Right atrium auricular region (tissue), 2 donors: ENCODE measurements at places on chromosomes 7 and 10.
A peak's percentile ranks its signal among the peaks of the same experiment; 100 is the strongest.

GRCh38 chr7:130112093-130112492 lies 41.8 kb downstream of the KLHDC10 start:
- DNase-seq, result no peak

GRCh38 chr7:30470163-30470770 lies 8.3 kb downstream of the NOD1 start:
- peak; percentile 84 for DNase-seq

- DNase-seq, result no peak
These were observed 36.5 kb upstream of the ECHDC3 start for GRCh38 chr10:11705722-11706121.

DNA sequence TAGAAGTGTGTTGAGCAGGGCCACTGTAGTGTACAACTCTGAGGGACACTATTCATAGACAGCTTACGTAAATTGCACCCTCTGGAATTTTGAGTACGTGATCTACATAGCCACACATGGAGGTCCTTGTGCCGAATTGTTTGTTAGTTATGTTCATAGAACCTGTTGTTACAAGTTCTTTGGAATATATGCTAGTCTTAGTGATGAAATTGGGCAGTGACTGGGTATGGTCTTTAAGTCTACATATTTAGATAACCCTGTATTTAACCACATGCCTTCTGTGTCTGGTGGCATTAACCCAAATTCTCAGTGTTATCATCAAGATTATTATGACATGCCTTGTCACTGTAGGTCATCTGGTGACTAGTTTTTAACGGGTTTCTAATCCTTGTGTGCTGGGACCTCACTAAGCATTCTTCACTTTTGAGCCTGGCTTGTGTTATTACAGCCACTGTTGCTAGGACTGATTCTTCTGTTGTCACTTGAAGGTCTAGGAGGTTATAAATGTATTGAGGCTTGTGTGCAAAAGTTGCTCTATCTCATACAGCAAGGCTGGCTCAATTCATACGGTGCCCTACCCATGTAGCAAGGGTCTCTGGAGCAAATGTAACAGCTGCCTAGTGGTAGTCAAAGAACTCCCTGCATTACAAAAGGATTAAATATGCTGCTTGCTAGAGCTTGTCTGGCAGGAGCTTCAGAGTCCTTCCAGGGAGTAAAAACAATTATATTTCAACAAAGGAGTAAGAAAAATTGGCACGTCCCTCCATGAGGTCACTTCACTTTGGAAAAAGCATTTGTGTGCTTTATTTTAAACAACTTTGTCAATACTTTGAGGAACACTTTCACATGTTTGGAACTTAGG lies 65.4 kb downstream of the CDK14 start:
- no peak for DNase-seq

GRCh38 chr7:46454816-46455215 lies 533.7 kb upstream of the IGFBP3 start:
- DNase-seq, result no peak

- DNase-seq, result no peak
These were observed 818.8 kb downstream of the GATA3 start for GRCh38 chr10:8873310-8873709.

GRCh38 chr7:102933763-102934162 lies 21.0 kb downstream of the LRRC17 start:
- DNase-seq, result peak; percentile 90

DNA sequence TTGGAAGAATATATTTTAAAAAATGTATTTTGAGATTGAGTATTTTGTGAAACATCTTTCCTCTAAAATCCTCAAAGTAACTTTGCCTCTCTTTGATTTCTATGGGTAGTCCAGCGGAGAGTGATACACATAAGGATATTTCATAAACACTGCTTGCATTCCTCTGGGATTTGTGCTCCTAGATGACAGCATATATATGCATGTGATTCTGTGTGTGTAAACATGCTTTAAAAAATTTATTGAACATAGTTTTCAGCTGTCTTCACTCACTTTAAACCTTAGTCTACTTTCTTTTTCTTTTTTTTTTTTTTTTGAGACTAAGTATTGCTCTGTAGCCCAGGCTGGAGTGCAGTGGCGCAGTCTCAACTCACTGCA lies 84.6 kb downstream of the KAT6B start:
- no peak for DNase-seq

GRCh38 chr7:35707422-35707821 lies 12.5 kb upstream of the HERPUD2 start:
- DNase-seq, result no peak

DNA sequence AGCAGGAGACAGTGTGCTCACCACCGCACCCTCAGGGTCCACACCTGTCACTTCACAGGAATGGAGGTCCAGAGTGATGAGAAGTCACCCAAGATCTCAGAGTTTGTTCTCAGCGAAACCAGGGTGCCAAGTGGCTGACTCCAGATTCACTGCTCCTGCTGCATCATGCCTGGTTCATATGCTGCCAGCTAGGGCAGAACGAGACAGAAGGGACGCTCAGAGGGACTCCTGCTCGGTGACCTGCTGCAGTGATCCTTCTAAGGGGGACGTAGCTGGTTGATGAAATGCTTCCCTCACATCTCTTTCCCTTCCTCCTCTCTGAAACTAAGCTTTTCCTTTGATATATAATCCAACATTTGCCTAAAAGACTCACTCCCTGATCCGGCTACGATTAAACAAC lies 248.5 kb downstream of the SFMBT2 start:
- no peak for DNase-seq

DNA sequence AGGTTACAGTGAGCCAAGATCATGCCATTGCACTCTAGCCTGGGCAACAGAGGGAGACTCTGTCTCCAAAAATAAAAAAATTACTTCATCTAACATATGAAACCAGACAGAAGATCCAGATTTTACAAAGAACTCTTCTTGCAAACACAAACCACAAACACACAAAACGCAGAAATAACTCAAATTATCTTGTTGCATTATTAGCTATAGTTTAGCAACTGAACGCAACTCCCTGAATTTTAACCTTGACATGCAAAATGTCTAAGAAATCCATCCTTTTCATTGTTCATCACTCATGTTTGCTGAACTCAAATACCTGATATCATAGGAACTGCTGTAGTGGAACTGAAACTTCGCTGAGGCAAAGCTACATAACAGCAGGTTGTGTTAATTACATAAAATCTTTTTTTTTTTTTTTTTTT lies 64.1 kb downstream of the MICU1 start:
- DNase-seq, result no peak

GRCh38 chr7:4042402-4043045 lies 639.6 kb upstream of the FOXK1 start:
- DNase-seq, result peak; percentile 5

DNA sequence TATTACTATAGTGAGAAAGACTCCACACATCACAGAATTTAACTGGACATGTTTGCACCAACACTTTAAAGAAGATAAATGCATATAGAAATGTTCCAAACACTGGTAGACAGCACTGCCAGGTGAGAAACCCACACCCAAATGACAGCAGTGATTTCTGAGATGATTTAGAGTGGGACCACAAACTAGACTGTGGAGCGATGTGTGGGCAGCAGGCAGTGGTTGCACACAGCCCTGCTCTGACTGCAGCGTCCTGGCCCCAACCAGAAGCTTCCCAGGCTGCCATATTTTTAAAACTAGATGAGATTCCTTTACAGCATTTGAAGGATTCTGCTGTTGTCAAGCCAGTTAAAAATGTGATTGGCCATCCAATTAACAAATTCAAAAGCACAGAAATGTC lies 47.7 kb upstream of the COMMD3 start:
- DNase-seq, result no peak

DNA sequence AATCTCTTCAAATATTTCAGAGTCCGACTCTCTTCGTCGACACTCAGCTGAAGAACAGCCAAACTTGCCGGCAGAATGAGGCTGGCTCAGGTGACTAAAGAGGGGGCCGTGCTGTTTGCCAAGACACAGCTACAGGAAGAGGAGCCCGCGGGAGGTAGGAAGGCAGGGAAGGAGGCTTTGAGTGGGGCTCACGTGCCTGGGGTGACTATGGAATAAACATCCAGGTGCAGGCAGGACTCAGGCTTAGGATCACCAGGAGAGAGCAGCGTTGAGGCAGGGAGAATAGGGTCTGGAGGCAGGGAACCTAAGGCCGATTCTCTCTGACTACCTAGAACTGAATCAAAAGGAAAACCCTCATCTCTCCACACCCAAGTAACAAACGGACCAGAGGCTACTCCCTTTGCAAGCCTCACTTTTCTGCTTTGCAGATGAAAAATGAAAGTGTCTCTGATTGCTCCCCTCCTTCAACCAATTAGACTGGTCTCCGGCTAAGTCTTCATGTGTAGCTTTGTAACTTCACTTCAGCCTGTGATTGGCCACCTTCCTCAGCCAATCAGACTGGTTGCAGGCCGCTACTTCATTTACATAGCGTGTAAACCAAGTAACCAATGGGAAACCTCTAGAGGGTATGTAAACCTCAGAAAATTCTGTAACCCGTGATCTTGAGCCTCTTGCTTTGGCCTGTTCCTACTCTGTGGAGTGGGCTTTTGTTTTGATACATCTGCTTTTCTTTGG lies 19.7 kb upstream of the BNIP3 start:
- no peak for DNase-seq
